Brain microvascular endothelial cell (primary cell): ENCODE measurements at places on chromosomes 6 and 20.

GRCh38 chr6:99894815-99895214, 99.2 kb downstream of the MCHR2 start:
- DNase-seq = no peak

- DNase-seq = no peak
These were observed 122.2 kb upstream of the SYNCRIP start for GRCh38 chr6:85764844-85765243.

DNA sequence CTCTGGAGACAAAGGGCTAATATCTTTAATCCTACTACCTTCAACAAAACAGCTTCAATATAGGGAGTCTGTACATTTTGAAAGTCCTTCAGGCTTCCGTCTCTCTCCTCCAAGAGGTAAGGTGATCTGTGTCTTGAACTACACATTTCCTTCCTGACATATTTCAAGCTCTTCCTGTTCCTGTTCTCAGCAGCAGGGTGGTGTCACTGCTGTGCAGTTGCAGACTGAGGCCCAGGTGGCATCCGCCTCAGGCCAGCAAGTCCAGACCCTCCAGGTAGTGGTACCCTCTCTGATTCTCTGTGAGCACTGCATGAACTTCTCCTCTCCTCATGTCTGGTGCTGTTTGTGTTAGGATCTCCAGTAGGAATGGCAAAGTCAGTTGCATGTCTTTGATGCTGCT, 7.8 kb downstream of the NFYA start:
- no peak for DNase-seq

DNA sequence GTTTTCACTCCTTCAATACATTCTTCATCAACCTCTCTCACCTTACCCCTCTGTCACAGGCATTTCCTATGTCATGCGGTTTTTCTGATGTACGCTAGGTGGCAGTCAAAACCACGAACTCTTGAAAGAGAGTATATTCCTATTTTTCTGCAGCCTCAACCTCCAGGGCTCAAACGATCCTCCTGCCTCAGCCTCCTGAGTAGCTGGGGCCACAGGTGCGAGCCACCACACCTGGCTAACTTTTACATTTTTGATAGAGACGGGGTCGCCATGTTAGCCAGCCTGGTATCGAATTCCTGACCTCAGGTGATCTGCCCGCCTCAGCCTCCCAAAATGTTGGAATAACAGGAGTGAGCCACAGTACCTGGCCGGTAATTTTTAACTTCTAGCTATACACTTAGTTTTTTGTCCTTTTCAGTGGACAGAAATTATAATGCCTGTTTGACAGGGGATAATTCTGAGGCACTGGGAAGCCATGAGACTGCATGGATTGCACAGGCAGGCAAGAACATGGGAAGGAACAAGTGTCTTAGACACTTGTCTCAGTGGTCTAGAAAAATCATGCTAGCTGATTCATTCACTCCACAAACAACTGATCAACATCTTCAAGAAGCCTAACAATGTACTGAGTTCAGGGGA, 22.5 kb upstream of the HFE start:
- DNase-seq = peak; percentile 29

GRCh38 chr6:7050004-7050403, 57.8 kb upstream of the RREB1 start:
- no peak for DNase-seq

DNA sequence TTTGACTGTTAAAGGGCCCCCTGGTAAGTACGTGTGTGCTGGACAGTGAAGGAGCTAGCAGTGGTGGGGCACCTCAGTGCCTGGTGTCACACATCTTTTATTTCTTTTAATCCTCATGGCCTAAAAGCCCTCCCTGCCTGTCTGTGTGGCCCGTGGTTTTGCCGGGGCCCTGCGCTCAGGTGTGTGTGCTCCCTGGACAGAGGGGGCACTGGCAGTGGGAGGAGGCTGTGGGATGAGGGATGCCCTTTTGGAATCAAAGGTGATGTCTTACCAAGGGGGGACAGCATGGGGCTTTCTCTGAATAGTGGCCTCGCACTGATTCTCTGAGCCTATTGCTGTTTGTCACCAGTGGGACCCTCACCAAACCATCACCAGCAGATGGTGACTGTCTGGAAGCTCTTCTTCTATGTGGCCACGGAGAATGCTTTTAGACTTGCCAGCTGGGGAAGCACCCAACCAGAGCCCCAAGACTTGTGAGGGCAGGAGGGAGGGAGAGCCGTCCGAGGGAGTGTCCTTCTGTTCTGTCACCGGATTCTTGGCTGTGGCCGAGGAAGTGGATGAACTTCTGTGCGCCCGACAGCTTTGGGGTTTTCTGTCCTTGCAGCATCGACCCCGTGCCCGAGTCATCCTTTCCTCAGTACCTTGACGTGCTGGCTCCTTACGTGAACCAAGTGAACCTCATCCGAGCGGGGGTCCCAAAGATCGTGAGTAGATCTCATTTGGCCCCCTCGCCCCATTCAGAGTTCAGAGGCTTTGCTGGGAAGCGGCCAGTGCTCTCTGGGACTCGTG, 18.1 kb downstream of the PNLDC1 start:
- DNase-seq = no peak

DNA sequence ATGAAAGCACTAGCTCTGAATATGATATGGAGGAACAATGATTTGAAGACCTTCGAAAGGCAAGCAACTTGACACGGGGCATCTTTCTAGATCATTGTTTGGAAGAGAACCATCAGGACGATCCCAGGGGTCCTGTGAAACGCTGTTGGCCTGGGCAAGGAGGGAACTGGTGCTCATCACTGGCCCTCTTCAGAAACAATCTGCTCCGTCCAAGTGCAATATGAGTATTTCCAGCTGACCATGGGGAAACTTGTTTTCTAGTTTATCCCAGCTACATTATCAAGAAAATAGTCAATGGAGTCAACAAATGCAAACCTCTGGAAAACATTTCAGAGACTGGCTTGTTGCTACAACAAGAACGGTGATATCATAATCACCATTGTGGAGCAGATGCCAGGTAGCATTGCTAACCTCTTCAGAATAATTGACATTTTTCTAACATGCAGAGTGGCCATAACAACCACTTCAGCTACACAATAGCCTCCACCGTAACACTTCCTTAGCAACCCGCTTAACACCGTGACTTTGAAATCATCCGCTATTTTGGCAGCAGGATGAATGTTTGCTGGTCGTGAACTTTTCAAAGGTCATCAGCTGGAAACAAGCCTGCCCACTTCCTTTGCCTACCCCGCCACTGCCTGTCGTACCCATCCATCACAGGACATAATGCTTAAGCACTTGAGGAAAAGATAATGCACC, 112.0 kb upstream of the PDE10A start:
- peak; percentile 20 for DNase-seq

DNA sequence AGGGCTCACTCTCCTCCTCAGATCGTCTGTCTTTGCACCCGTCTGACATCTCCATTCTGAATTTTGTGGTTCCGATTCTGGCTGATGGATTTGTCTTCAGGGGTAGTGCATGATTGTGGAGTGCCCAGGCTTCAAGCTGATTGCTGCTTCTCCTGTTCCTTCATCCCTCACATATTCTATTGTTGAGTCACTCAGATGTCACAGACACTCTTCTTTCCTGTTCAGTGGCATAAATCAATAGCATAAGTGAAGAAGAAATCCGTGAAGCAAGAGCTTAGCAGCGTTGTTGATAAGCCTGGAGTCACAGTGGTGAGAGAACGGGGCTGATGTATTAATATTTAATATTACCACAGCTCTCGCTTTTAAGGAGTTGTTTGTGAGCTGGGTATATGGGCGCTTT, 152.5 kb downstream of the MTHFD1L start:
- no peak for DNase-seq

DNA sequence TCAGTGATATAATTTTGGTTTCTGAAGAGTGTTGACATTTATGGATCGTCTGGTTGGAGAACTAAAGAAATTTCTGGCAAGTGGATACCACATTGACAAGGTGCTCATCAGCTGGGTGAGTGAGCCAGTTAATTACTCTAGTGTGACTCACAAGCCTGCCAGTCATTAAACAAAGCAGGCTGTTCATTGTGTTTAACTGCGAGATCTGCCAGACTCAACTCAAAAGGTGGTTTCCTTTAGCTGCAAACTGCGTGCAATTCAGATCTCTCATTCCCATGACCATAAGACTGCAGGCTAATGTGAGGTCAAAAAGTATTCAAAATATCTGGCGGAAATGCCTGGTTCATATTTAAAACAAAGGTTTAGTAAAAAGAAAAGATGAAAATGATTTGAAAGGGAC, 32.5 kb upstream of the IYD start:
- peak; percentile 17 for DNase-seq

DNA sequence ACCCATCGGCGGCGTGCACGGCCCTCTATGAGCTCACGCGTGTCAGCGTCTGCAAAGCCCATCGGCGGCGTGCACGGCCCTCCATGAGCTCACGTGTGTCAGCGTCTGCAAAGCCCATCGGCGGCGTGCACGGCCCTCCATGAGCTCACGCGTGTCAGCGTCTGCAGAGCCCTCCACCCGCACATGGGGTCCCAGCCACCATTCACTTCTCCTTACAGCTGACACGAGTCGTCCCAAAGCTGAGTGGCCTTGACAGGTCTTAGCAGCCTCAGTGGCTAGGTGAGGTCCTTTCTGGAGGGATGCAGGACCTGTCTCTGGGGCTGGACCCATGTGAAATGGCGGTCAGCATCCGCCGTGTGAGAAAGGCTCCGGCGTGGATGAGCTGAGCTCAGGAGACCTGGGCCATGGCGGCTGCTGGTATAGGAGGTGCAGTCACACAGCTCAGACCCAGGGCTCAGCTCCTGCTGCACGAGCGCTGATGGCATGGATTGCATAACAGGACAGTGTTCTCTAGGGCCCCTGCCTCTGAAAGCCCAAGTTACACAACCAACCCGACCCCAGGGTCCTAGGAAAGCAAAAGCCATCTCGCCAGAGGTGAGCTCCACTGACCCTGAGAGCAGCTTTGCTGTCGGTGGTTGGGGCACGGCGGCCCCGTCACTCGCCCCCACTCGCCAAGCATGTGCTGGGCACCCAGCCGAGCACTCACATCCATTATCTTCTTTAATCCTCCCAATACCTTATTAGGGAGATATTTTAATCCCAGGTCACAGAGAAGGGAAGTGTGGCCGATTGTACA, 38.9 kb downstream of the DLL1 start:
- DNase-seq = no peak

GRCh38 chr6:65964261-65964660, 257.2 kb upstream of the EYS start:
- no peak for DNase-seq

DNA sequence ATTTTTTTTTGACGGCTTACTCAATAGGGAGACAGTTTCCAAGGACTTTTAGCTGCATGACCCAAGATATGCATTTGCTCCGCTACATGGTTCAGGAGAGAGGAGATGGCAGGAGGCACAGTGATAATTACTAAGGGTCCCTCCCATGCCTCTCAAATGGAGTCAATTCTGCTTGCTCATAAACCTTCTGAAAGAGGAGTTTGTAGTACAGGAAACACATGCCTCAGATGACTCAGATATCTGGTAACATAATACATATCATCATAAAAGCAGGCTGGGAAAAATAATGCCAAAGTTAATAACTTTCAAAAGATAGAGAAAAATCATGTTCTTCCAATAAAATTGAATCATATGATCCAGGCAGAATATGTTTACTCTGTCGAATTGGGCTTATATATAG, 97.6 kb upstream of the DEFB112 start:
- no peak for DNase-seq

- no peak for DNase-seq
These were observed 21.3 kb upstream of the TBX18 start for GRCh38 chr6:84785671-84786070.

GRCh38 chr20:63061771-63062100, 55.0 kb upstream of the BHLHE23 start:
- no peak for DNase-seq

- no peak for DNase-seq
These were observed 39.2 kb downstream of the PREX1 start for GRCh38 chr20:48788486-48789072.

- no peak for DNase-seq
These were observed 124.4 kb upstream of the AFDN start for GRCh38 chr6:167702241-167702827.

DNA sequence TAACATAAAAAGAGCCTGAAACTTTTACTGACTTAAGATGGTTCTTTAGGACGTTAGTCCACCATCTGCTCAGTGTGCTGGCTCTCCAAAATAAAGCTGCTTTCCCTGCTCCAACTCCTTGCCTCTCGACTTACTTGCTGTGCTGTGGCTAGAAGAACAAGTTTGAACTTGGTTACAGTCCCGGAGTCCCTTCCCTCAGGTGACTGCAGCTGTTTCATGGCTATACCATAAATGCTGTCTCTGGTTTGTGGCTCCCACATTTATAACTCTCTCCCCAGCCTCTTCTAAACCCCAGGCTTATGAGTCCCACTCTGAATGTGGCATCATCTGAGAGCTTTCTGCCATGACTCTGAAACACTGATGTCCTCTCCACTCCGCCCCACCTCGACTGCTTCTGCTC, 306.4 kb upstream of the PRND start:
- no peak for DNase-seq

GRCh38 chr20:20448881-20449280, 81.0 kb downstream of the INSM1 start:
- no peak for DNase-seq

- no peak for DNase-seq
These were observed 46.5 kb upstream of the MLN start for GRCh38 chr6:33850296-33850695.

GRCh38 chr6:50718566-50718965, 5.2 kb downstream of the TFAP2D start:
- DNase-seq = no peak

- no peak for DNase-seq
These were observed 72.8 kb upstream of the CDYL start for GRCh38 chr6:4703382-4703781.

DNA sequence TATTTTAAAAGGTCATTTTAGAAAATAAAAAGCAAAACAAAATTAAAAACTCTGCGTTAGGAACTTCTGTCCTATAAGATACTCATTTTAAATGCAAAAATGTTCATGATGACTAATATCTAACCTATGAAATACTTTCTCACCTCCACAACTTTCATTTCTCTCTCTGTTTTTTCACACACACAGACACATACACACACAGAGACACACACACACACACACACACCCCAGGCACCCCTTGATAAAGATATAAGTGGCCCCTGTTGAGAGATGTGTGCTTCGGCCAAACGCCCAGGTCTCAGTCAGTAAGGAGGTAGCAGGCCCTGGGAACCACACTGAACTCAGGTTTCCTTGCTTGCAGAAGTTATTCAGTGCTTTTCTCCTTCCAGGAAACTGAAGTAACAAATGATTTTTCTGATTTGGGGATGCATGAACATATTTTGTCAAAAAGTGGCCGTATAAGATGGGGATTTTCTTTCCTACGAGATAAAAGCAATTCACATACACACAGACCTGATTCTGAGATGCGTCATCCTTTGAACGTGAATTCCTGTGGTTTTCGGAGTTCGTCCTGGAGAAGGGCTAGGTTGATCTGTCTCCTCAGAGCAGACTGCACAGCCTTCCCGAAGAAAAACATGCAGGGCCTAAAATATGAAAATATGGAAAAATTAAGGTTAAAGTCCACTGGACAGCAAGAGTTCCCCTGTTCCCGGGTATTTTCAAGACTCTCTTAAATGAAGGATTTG, 306.8 kb upstream of the FOXQ1 start:
- no peak for DNase-seq

- no peak for DNase-seq
These were observed 291.1 kb downstream of the GJA1 start for GRCh38 chr6:121726596-121726995.

GRCh38 chr6:132058975-132059374, 107.8 kb upstream of the CCN2 start:
- no peak for DNase-seq

GRCh38 chr20:37511610-37512275, 9.3 kb upstream of the NNAT start:
- peak; percentile 50 for DNase-seq

GRCh38 chr6:135833771-135834170, 17.7 kb upstream of the PDE7B start:
- DNase-seq = no peak

GRCh38 chr6:36756786-36757185, 59.2 kb downstream of the RAB44 start:
- DNase-seq = no peak
